ENCODE measurements at places on chromosomes 6 and 20.

GRCh38 chr6:52532457-52532856 lies 44.4 kb downstream of the TRAM2 start:
- H3K36me3 ChIP-seq = peaks cover 5% of the 10 kb centered on the region
- peaks cover 32% of the 10 kb centered on the region for H3K4me1 ChIP-seq
- H3K27ac ChIP-seq = no peak overlapping the region
- DNase-seq = no peak

- peaks cover 18% of the 10 kb centered on the region for H3K27me3 ChIP-seq
- no peak overlapping the region for H3K4me3 ChIP-seq
- DNase-seq = no peak
- no peaks in the 10 kb centered on the region for H3K4me1 ChIP-seq
These were observed 49.1 kb downstream of the DACT2 start for GRCh38 chr6:168270274-168271172.

DNA sequence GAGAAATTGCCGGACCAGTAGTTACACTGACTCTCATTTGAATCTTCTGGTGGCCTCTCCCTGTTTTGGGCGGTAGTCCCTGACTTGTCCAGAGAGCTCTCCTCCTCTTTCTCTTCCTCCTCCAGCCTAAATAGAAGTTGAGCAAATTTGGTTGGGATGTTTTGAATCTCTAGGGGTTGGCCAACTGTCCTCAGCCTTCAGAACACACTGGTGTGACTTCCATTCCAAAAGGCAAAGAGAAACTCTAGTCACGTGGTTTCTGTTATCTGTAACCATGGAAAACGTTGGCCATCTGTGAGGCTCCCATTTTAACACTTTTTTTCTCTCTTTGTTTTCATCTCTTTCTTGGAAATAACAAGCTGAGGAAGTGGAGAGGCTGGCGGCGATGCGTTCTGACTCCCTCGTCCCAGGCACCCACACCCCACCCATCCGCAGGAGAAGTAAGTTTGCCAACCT lies 275.3 kb downstream of the TBC1D7 start:
- no peak for DNase-seq
- H3K4me3 ChIP-seq = no peak overlapping the region
- no peak overlapping the region for H3K27ac ChIP-seq
- H3K27me3 ChIP-seq = peaks cover 14% of the 10 kb centered on the region
- no peaks in the 10 kb centered on the region for H3K4me1 ChIP-seq
- H3K36me3 ChIP-seq = no peaks in the 10 kb centered on the region

- peaks cover 7% of the 10 kb centered on the region for H3K27me3 ChIP-seq
- H3K27ac ChIP-seq = no peak overlapping the region
- H3K4me3 ChIP-seq = no peak overlapping the region
- no peak for DNase-seq
These were observed 348.1 kb upstream of the MAP3K7 start for GRCh38 chr6:90934966-90935365.

DNA sequence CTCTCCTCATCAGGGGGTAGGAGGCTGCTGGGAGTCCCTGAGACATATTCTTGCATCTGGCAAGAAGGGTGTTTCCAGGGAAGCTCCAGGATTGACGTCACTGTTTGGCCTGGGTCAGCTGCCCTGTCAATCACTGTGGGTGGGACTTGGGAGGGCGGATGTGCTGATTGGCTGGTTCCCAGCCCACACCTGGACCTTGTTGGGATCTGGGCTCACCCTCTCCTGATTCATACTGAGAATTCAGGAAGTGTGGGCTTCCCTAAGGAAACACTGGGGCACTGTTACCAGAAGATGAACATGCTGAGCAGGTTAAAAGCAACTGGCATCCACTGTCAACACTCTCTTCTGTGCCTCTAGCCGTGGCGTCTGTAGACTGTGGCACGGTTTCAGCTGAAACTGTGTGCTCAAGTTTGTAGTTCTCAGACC lies 36.5 kb downstream of the CDH26 start:
- no peak overlapping the region for H3K4me3 ChIP-seq
- no peaks in the 10 kb centered on the region for H3K36me3 ChIP-seq
- peaks cover 5% of the 10 kb centered on the region for H3K4me1 ChIP-seq
- peaks cover 5% of the 10 kb centered on the region for H3K27me3 ChIP-seq
- H3K27ac ChIP-seq = no peak overlapping the region

Data from activated naive CD4-positive, alpha-beta T cell treated with anti-CD3 and anti-CD28 coated beads, Interleukin-2, amount 10 ng/mL, durations not matched to agents 7 days and 5 days (primary cell).